Activated CD8-positive, alpha-beta T cell treated with anti-CD3 and anti-CD28 coated beads for 36 hours (primary cell): ENCODE measurements at places on chromosomes 5 and 9. TPM values are rescaled to one million over a fixed set of nuclear protein-coding genes. Genes with fewer than 3 reads are reported as not detected.

DNA sequence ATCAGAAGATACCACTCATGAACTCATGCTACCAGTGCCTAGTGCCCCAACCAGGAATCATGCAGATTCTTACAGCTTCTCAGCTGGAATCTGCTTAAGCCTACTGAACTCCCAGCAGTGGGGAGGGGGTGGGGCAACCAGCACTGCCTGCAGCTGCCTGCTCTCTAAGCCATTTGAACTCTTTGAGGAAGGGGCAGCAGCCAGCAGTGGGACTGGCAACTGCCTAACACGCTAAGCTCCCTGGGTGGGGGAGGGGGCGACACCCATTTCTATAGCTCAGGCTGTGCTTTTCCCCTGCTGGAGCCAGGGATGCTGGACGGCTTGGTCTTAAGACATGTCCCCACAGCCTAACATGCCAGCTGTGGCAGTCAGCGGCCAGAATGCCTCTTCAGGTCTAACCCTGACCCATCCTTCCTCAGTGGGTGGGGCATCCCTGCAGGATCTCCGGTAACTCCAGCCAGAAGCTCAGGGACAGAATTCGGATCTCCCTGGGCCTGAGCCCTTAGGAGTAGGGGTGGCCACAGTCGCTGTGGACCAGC lies 889.7 kb downstream of the CDH9 start:
- no peak overlapping the region for H3K4me3 ChIP-seq
- no peak for DNase-seq
- H3K27me3 ChIP-seq: no peaks in the 10 kb centered on the region
- no peaks in the 10 kb centered on the region for H3K36me3 ChIP-seq

- peaks cover 10% of the 10 kb centered on the region for H3K36me3 ChIP-seq
- no peak for DNase-seq
- H3K4me1 ChIP-seq: no peaks in the 10 kb centered on the region
- H3K4me3 ChIP-seq: no peak overlapping the region
Measured at GRCh38 chr5:626850-627249, 14.7 kb downstream of the CEP72 start.

DNA sequence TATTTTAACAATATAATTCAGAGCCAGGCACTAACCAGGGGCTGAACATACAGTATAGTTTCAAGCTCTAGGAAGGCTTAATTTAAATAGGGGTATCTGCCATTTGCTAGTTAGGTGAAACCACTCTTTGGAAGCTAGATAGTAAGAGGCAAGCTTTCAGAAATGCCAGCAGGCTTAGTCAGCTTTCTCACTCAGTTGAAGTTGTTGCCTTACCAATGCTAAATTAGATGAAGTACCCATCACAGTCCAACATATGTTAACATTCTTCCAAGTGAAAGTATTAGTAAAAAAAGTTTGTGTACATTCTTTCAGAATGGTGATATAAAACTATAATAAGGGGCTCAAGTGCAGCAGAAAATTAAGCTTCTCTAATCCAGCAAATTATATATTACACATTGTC lies 215.0 kb downstream of the CNTLN start:
- no peak for DNase-seq
- H3K27me3 ChIP-seq: no peaks in the 10 kb centered on the region
- no peaks in the 10 kb centered on the region for H3K36me3 ChIP-seq
- H3K4me1 ChIP-seq: no peaks in the 10 kb centered on the region
- no peak overlapping the region for H3K27ac ChIP-seq
- H3K4me3 ChIP-seq: no peak overlapping the region

The ADAMTS12 gene
- not detected for total RNA-seq
